Left renal cortex interstitium (tissue), 4 donors: ENCODE measurements at places on chromosomes 5 and 9.

GRCh38 chr5:141516672-141517025 lies 27.8 kb downstream of the PCDHGC5 start:
- no peak for DNase-seq

DNA sequence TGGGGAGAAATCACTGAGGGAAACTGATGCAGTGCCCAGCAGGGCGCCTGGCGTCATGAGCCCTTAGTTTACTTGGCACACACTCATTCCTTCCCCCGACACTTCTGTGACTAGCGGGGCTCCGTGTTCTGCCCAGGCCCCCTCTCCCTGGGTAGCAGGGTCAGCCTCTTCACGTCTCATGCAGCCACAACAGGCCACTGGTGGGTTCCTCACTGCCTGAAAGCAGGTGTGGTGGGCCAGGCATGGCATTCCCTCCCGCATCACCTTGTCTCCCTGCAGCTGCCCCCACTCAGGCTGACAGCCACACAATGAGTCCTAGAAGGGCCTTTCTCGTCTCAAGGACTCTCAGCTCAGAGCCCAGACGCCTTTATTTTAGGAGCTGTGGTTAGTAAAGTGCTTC lies 51.1 kb upstream of the CPLX2 start:
- no peak for DNase-seq

DNA sequence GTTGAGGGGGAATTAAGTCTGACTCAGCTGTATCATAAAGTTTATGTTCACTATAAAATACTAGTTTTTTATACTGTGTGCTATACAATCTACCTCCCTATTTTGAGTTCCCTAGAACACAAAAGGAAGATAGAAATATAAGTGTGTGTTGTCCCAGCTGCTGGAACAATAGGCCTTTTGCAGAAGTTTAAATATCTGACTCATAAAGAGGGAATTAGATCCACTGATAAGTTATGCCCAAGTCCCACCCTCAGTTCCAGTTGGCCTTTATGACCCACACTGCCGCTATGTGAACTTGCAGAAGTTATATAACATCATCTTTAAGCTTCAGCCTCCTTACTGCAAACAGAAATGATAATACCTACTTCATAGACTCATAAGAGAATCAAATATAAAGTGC lies 88.5 kb upstream of the DAB2 start:
- no peak for DNase-seq

- DNase-seq, result no peak
These were observed 15.7 kb downstream of the BRD3OS start for GRCh38 chr9:134040781-134041648.

DNA sequence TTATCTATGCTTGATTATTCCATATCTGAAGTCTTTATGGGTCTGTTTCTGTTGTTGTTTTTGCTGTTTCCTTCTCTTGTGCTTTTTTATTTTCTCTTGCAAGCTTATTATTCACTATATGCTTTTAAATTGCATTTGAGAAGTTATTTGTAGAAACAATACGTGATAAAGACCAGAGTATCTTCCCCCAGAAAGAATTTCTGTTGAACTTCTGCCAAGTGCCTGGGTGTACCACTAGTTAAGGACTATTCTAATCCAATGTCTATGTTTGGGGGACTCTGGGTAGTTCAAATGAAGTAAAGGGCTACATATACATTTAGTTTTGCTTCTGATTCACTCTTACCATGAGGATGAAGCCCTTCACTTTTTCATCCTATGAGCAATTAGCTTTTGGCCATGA lies 54.3 kb downstream of the SLF1 start:
- DNase-seq, result no peak

DNA sequence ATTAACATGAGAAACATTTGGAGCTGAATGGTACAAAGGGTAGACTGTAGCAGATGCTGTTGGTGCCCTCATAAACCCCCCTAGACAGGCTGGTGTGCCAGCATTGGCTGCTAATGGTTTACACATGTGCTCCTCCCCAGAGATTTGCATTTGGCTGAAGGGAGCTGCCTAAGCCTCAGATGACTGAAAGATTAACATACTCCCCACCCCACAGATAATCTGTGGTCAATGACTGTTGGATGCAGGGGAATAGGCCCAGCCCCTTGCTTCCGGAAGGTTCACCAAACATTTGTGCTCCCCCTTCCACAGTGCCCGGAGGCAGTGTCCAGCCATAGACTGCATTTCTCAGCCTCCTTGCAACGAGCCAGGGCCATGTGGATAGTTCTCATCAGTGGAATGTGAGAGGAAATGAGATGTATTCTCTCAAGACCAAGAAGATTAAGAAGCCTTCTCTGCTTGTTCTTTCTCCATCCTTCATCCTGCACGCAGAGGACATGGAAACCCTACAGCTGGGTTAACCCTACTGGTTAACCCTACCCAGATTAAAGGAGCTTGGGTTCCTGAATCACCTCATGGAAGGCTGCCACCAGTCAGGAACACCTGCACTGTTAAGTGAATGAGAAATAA lies 79.6 kb downstream of the PHAX start:
- DNase-seq, result no peak

GRCh38 chr5:119453040-119453373 lies 710 bp downstream of the HSD17B4 start:
- DNase-seq, result peak; percentile 23

DNA sequence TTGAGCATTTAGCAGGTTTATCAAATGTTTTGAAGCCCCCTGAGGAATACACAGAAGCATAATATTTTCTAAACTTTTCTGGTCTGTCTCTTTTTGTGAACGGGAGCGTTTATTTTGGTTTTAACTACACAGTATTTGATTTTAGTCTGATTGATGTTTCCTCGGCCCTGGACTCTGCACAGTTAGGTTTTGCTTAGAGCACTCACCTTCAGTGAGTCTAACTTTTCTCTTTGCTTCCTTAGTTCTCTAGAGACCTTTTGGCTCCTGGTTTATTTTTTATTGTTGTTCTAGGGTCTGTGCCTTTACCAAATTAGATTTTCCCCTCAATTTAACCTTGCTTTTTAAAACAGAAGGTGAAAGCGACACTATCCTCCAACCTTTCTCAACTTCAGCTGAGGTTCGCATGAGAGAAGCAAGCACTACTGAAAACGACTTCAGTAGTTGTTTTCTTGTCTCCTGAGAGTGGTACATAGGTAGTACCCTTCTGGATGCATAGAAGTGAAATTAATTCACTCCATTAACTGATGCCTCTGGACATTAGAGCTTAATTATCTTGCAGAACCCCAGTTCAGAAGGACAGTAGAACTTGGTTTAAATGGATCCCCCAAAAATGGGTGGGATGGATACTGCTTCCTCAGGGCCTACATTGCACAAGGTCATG lies 166.7 kb upstream of the ELL2 start:
- no peak for DNase-seq

GRCh38 chr5:38257308-38258041 lies 884 bp upstream of the EGFLAM start:
- no peak for DNase-seq

DNA sequence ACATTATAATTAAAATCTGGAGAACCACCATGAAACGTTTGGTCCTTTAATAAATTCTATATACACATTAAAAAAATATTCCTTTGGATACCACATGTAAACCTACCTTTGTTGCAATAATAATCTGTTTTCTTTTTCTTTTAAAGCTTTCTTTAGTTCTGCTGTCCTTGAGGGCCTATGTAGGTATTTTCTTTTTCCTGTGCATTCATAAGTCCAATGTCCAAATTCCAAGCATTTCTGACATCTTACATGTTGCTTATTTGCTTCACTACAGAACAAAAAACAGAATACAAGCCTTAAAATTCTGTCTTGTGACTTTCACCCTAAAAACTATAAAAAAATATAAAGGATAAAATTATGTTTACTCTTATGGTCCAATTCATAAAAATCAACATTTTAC lies 19.7 kb downstream of the ZCCHC10 start:
- DNase-seq, result no peak

DNA sequence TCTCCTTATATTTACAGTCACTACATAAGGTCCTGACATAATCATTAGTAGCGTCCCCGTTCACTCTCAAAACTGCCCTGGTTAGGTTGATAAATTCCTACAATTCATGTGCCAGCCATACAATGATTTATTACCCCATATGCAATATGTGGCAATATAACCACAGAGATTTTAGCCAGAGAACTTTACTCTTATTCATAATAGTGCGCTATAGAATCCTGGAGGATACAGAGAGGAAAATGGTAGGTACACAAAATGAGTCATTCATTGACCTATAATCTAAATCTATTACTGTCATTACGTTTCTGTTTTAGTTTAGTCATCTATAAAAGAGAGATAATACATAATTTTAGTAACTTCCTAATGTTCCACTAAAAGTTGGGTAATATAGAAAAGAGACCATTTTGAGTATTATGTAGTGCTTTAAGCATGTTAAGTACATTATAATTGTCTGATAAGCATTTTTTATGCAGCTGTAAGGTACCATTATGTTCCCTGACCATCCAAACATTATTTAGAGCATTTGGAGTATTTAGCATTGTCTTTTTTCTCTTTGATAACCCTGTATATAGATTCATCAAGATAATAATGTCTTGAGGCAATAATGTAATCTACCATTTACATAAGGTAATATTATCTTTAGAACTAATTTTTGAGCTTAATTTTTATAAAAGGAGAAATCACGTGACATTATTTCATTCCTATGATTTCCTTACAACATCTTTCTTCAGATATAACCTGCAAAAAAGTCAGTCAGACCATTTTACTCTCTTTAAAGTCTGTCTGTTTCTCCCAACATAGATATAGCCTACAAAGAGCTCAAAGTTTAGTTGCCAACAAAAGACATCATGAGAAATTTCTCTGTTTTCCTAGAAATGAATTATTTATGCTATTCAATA lies 655.5 kb upstream of the ZNF608 start:
- no peak for DNase-seq

DNA sequence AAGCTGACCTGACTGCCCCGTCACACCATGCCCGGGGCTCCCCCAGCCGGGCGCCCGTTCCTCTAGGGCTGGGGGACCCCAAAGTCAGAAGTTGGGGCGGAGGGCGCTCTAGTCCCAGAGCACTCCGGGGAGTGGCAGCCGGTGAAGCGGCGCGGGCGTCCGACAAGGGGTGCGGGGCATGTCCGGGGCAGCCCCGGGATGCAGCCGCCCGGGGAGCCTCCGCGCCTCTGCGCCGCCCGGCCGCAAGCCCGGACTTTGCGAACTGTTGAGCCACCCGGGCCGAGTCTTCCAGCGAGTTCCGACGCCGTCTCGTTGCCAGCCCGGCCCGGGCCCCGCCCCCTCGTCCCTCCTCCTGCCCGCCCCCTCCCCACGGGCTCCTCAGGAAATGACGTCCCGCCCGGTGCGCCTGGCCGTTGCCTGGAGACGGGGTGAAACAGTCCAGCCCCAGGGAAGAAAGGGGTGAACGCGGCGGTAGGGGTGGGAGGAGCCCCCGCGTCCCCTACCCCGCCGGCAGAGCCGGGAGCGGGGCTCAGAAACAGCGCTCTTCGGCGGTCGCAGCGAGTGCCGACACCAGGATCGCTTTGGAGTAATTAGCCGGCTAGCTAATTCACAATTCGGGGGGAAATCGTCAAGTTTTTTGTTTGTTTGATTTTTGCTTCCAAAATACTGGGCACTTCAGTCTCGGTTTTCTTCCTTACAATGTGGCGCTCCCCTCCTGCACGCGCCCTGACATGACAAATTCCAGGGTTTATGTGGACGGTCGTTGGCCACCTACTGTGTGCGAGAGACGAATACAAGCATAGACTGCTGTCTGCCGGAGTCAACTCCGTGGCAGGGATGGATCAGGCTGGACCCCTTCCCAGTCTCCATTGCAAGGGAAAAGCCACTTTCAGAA lies at the start of gene WHRN:
Gene WHRN (minus strand): TSS at position 287 of the 895 bp plus-strand sequence. CDS start 672 bp downstream, outside the sequence.
- DNase-seq, result peak; percentile 82

- DNase-seq, result no peak
These were observed 72.5 kb downstream of the PHF2 start for GRCh38 chr9:93648836-93649235.

- DNase-seq, result no peak
These were observed 7.2 kb downstream of the C1QTNF2 start for GRCh38 chr5:160363211-160363610.

DNA sequence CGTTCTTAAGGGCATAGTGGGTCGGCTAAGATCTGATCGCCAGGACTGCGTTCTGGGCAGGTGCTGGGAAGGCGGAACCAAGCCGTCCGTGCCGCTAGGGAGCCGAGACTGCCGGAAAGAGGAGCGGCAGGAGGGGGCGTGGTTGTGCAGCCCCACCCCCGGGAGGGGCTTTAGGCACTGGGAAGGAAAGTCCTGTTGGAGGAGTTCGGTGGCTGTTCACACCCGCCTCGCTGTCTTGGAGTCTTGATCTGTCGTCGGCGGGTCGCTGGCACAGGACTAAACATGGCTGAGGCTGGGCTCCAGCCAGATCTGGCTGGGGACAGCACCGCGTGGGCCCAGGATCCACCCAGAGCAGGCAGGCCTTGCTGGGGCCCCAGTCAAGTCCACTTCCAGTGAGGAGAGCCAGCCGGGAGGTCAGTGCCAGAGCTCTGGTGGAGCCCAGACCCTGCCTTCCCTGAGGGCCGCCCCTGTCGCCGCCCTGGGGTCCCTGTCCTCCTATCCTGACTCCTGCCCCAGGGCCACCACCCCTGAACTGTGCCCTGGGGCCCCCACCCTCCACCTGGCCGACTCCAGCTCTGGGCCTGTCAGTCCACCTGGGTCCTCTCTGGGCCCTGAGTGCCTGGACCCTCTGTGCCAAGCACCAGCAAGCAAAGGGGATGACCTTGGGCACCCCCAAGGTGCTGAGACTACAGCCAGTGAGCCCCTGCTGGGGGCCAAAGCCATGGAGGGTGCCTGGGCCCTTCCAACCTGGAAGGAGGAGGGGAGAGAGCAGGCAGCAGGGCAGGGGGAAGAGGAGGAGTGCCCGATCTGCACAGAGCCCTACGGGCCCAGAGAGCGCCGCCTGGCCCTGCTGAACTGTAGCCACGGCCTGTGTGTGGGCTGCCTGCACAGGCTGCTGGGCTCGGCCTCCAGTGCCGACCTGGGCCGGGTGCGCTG lies 4.5 kb downstream of the RNF208 start:
- no peak for DNase-seq

DNA sequence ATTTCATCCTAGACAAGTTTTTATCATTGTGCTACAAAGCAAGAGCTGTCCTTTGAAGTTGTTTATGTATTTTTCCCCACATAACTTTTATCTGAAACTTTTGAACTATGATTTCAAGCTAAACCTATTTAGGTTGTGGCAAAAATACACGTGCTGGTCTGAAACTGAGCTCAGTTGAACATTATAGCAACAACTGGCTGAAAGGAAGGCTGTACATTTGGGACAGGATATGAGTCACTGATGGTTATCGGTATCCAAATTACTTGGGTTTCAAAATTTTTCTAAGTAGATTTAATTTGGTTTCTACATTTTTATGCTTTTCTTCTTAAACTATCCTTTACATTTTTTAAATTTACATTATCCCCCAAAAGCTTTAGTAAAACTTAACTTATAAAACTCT lies 627.3 kb upstream of the NUDT12 start:
- no peak for DNase-seq
